Activated CD4-positive, alpha-beta T cell treated with anti-CD3 and anti-CD28 coated beads for 36 hours (primary cell): ENCODE measurements at places on chromosomes 2 and 18.

GRCh38 chr2:2472881-2473280 lies 141.8 kb upstream of the MYT1L start:
- no peak for DNase-seq

- no peak for DNase-seq
Measured at GRCh38 chr2:161870401-161870930, 203.5 kb downstream of the DPP4 start.

- DNase-seq: no peak
Measured at GRCh38 chr18:75723521-75724340, 296.2 kb upstream of the SMIM21 start.

DNA sequence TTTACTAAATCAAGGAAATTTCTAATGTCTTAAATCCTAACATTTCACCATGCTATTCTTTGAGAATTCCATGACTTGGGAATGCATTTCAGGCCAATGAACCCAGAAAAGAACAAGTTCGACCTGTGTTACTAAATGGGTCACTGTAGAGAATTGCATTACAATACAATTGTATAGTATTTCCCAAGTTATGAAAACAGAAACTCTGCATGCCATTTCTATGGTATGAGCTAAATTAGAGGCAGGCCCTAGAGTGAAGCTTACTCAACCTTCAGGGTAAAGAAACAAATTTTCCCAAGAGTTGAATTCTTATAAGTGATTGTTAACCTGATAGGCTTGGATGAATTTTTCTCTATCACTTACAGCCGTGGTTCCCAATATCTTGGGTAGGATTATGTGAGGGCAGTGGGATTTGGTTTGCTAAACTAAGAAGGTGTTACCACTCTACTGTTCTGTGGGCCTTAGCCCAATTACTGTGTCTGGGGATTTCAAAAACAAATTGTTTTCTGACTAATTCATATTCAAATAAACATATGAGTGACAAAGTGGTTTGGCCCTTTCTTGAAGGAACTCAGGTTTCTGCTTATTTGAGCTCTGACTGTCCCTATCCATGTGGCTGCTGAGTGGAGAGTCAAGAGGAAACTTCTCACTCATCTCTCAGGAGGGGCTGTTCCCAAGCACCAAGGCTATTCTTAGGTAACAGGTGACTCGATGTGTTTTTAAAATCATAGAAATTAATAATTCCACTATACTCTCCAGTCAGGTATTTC lies 11.2 kb upstream of the SERPINB7 start:
- no peak for DNase-seq
